Activated T-helper 1 cell treated with Interleukin-2 at 50 U/mL for 16 hours (primary cell): ENCODE measurements at places on chromosomes 12 and 14.

DNA sequence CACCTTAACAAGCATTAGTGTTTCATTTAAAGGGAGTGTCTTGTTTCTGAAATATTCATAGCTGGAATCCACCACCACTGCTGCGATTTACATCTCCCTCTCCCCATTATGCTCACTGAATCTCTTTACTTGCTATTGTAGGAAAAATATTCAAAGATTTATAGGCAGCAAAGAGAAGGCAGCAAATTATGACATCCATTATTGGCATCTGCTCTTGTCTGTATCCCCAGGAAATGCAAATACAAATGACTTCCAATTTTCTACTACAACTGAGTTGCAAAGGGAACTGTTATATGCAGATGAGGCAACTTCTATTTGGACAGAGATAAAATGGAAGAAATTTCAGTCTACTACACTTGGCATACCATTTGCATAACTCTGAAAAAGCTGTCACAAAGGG is 88.4 kb upstream of the PRKD1 start:
- no peak for DNase-seq

DNA sequence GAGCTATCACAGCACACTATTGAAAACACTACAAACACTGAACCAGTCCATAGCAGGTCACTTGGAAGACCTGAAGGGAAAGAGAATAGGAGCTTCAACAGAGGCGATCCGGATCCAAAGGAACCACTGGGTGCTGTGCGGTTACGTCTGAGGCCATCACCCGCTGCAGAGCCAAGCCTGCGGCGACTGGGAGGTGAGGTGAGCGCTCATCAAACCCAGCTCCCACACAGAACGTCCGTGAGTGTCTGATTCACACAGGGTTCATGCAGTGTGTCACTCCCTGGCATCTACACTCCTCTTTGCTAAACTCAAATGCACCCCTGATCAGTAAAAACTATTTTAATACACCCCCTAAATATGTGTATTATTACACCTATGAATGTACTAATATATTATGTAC is 64.1 kb downstream of the TMEM132D start:
- DNase-seq, result no peak

- DNase-seq, result no peak
Observed at GRCh38 chr12:128382946-128383345, 116.0 kb downstream of the TMEM132C start.

- no peak for DNase-seq
Observed at GRCh38 chr14:102949801-102950451, 27.5 kb downstream of the AMN start.

GRCh38 chr12:14239935-14240872 is 125.3 kb upstream of the ATF7IP start:
- DNase-seq, result peak; percentile 4

GRCh38 chr12:29207120-29207519 is 58.0 kb downstream of the FAR2 start:
- no peak for DNase-seq

DNA sequence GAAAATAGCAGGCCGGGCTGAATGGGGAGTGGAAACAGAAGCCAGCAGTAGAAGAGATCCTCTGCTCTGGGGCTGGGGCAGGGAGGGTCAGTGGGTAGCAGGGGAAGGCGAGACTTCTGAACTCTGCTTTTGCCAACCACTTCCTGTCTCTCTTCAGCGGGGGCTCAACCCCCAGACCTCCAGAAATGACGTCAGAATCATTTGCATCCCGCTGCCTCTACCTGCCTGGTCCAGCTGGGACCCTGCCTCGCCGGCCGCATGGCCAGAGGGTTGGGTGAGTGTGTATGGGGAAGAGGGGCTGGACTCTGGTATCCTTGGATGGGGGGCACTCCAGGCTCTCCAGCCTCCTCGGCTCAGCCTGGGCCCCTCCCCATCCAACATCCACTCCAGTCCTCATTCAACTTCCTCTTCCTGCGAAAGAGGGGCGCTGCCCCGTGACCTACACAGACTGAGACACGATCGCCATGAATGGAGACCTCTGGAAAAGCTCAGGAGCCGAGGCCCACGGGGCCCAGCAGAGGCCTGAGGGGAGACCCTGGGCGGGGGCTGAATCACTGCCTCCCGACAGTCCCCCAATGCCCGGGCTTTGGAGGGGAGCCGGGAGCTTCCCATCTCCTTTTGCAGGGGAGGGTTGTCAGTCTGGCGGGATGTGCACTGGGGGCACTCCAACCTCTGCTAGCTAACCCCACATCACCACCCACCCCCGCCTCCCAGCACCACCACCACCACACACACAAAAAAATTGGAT is 458 bp upstream of the HOXC4 start:
- DNase-seq, result no peak
